Stimulated activated memory B cell treated with anti-CD40 and anti-IgM and Interleukin-4, amounts not matched to agents 10 μg/mL and 1 μg/mL and 100 μg/mL, for 72 hours (primary cell): ENCODE measurements at places on chromosomes 3 and 15.

- ATAC-seq: no peak
Observed at GRCh38 chr15:89936051-89936785, 23.5 kb upstream of the ARPIN start.

DNA sequence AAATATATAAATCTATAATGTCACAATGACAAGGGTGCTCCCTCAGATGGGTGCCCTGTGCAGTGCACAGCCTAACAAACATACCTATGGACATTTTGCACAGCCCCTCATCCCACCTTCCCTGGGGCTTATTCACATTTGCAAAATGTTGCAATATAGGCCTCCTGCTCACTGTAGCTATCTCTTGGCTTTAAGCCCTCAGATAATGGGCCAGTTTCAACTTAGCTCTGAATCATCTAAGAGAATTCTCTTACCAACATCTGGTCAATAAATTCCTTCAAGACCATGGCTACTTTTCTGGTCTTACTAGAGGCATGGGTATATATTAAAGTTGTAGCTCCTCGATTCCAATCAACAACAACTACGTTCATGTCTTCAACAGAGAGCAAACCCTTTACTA is 17.9 kb downstream of the LIPH start:
- no peak for ATAC-seq

- no peak for ATAC-seq
Observed at GRCh38 chr15:22880068-22880980, 41.9 kb downstream of the NIPA2 start.

- ATAC-seq: no peak
Observed at GRCh38 chr15:33440900-33441299, 130.1 kb downstream of the RYR3 start.

DNA sequence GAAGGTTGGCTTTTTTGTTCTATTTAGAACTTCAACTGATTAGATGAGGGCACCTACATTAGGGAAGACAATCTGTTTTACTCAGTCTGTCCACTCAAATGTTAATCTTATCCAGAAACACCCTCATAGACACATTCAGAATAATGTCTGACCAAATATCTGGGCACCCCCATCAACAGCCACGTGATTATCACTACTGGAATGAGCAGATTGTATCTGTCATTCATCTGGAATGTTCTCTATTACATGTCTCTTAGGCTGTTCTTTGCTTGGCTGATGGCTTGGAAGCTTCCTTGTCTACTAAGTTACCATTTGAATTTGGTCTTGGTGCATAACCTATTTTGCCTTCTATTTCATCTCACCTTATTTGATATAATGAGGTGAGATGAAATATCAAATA is 15.7 kb upstream of the LRRC58 start:
- no peak for ATAC-seq

- no peak for ATAC-seq
Observed at GRCh38 chr15:35871812-35872211, 325.8 kb upstream of the DPH6 start.

DNA sequence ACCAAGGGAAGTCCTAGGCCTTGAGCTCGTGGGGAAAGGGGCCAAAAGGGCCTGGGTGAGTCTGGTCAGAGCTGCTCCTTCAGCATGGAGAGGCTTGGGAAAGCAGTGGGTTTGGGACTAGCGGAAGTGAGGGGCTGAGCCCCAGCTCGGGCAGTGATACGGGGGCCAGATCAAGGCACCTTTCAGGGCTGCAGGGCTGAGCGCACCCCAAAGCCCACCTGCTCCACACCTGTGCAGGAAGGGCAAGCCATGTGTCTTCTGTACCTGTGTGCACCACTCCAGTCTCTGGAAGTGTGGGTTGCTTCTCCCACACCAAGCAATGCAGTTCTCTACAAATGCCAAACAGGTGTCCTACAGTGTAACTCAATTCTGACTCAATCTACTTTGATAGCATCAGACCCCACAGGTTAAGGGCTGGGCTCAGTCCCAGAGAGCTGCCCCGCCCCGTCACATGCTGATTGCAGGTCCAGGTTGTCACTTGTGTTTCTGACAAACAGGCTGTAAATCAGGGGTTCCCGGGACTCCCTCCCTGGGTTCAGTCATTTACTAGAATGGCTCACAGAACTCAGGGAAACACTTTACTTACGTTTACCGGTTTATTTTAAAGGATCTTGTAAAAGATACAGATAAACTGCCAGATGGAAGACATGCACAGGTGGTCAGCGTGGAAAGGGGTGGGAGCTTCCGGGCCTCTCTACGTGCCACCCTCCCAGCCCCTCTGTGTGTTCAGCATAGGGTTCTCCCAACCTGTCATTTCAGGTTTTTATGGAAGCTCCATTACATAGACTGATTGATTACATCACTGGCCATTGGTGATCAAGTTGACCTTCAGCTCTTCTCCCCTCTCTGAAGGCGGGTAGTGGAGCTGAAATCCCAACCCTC is 28.8 kb upstream of the KLF13 start:
- ATAC-seq: no peak

DNA sequence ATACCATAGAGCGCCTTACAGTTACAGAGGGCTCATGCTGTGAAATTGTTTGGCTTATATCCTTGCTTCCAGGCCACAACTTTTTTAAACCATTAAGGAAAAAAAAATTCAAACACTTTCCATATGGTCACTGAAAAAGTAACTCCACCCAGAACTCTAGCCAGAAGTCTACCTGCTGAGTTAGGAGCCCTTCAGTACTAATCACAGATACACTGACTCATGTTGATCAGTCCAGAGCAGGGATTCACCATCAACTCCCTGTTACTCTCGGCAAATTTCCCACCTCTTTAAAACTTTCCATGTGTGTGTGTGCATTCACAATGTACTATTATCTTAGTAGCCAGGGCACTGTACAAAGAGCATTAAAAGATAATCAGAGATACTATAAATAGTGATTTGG is 372.8 kb downstream of the MAGI1 start:
- ATAC-seq: no peak

DNA sequence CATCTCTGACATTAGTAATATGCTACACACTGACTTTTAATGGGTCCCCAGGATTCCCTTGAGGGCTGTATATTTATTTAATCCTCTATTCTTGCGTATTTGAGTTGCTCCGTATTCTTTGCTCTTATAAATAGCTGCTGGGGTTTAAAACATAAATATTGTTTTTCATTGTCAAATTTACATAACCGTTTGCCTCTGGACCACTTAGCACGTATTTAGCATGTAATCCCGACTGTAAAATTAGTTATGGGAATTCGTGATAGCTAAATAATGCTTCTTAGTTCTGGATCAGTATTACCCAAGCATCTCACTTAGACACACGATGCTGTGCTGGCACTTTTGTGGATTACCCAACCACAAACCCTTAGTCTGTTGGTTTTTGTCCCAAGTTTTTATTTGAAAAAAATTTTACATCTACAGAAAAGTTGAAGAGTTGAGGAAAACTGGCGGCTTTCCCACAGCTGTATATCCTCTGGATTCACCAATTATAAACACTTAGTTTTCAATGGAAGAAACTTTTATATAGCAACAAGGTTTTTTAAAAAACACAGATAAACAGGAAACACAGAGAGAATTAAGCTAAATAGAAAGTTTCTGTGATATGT is 296.8 kb upstream of the TPM1 start:
- no peak for ATAC-seq

DNA sequence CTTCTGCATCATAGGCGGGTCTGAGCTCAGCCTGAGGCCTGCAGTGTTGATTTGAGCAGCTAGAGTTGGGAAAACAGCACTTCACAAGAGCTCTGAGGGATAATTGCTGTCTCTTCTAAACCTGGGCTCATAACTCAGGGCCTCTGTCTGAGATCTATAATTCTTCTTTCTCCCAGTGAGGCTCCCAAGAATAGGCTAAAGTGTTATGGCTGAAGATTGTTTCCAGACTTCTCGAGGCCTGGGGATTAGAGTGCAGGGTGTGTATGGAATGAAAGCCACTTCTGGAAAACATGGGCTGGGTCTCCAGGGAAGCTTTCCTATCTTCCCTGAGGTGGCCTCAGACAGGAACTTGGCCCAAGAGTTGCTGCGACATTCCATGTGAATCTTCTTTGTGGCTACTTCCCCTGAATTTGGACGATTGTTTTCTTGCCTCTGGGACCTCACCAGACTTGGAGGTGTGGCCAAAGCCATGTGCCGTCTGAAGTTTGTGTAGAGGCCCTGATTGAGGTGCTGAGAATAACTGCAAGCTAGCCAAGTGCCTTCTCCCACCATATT is 26.5 kb downstream of the MTMR14 start:
- no peak for ATAC-seq

DNA sequence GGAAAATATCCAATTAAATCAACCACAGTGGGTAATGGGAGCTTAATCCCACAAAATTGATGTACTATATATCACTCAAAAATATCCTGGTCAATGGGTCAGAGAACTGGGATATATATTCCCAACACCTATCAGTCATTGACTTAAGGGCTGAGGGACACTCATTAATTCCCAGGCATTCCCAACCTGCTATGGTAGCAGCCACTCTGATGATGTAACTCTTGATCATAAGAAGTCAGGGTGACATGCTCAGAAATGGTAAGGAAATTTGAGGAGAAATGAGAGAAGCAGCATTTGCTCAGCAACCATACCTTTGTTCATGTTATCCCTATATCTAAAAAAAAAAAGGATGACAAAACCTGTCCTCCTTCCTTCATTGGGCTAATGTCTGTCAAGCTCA is 3.1 kb upstream of the PLOD2 start:
- no peak for ATAC-seq

DNA sequence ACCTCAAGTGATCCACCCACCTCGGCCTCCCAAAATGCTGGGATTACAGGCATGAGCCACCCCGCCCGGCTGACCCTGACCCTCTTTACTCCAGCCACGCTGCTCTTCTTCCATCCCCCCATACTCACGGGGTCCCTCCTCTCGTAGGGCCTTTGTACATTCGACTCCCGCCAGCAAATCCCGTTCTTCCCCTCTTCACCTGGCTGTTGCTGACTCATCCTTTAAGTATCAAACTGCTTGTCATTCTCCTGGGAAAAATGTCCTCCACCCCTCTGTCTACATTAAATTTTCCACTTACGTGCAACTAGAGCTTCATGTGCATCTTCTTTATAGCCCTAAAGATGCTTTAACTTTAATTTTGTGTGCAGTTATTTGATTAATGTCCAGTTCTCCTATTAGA is 203.1 kb downstream of the OPA1 start:
- ATAC-seq: no peak

DNA sequence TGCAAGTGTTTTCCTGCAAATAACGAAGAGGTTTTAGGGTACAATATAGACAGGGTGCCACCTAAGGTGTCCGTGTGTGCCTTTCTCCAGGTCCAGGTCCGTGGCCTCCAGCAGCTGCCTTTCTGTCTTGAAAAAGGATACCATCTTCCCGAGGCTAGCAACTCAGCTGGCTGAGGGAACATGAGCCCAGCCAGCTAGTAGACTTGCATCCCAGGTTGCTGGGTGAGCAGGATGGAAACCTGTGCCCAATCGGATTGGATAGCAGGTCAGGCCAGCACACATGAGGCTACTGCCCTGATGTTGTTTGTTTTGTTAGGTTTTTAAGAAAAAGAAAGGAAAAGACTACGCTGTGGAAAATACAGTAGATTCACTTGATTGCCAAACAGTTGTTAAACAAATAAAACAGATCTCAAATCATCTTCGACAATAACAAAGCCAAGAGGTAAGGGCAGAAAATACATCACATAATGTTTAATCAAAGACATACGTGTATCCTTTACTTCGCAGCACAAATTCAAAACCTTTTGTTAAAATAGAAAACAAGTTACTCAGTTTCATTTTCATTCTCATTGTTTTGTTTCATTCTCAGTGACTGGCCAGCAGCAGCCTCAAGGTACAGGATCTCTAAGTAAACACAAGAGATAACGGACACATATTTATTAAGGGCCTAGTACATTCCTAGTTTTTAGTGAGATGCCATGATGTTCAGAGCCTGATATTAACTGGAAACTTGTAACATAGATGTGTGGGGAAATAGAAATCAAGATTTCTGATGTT is 661.2 kb upstream of the NR2F2 start:
- ATAC-seq: no peak

DNA sequence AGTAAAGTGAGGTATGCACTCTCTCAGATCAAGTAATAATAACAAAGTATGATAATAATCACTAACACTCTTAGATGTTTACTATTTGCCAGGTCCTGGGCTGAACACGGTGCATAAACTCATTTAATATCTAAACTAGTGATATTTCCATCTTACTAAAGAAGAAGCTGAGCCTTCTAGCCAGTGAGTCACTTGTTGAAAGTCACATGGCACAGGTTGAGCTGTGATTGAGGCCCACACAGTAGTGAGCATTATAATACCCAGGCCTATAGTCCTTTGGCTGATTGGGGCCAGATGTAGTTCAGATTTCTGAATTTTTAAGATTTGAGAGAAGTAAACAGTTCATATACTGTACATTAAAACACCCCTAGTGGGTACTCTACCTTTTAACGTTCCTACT is 93.2 kb upstream of the CCDC80 start:
- ATAC-seq: no peak

DNA sequence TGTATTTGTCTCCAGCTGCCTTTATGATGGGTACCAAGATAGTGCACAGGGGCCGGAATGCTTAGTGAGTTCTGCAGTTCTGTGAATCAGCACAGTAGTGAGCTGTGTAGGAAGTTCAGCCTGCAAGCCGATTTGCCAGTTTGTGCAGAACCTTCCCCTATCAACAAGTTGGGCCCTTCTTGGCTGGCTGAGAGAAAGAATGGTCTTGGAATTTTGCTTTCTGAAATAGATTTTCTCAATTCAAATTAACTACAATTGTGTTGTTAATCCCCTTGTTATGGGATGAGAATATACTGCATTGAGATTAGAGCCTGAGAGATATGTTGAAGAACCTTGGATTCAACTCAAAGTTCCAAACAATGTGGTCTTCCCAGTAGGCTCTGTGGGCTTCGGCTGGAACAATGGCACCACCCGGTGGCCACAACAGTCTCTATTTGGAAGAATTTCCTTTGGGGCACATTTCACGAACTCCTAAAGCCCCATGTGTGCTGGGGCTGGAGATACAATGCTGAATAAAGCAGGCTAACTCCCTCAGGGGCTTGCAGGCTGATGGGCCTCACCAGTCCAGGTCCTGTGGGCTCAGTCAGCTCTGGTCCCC is 59.1 kb downstream of the TRIM42 start:
- no peak for ATAC-seq

DNA sequence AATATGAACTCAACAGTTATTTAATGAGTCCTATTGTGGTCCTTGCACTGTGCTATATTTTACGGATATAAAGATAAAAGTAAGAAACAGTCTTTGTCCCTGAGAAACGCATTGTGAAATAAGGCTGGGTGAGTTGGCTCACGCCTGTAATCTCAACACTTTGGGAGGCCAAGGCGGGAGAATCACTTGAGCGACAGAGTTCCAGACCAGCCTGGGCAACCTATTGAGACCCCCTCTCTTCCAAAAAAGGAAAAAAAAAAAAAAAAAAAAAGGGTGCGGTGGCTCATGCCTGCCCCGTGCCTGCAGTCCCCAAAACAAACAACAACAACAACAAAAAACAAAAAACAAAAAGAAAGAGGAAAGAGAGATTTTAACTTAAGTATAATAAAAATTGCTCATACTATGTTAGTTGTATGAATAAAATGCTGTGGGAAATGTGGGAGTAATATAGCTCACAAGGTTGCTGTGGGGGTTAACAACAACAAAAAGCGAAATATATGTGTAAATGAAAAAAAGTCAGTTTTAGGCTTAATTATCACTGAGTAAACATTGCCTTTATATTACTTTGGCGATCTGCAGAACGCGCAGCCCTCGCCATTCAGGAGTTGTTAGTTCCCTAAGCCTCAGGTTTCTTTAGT is 461 bp upstream of the FNDC3B start:
- ATAC-seq: no peak

GRCh38 chr3:5430701-5431100 is 243.2 kb downstream of the EDEM1 start:
- ATAC-seq: no peak

GRCh38 chr15:90232196-90232595 is 1.5 kb downstream of the CIB1 start:
- ATAC-seq: no peak
